Activated CD8-positive, alpha-beta T cell treated with anti-CD3 and anti-CD28 coated beads for 36 hours (primary cell): ENCODE measurements at places on chromosomes 7 and 10. TPM values are rescaled to one million over a fixed set of nuclear protein-coding genes. Genes with fewer than 3 reads are reported as not detected.

DNA sequence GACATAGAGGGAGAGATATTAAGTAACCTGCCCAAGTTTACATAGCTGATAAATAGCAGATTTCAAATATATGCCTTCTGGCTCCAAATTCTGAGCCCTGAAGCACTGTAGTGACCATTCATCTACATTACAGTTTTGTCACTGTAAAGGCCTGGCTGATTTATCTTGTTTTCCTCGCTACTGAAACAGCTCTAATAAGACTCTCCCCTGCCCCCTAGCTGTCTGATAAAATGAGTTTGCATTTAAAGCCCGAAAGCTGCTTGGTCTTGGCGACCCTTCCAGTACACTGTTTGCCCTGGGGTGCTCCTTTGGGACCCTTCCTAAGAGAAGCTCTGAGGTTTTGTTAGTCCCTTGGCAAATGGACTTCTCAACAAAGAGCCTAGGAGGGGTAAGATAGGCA, 59.7 kb upstream of the RAB11FIP2 start:
- no peak overlapping the region for H3K27ac ChIP-seq
- H3K36me3 ChIP-seq, result no peaks in the 10 kb centered on the region
- DNase-seq, result peak; percentile 4
- peaks cover 5% of the 10 kb centered on the region for H3K27me3 ChIP-seq
- no peaks in the 10 kb centered on the region for H3K4me1 ChIP-seq

GRCh38 chr7:67690700-67691099, 694.1 kb downstream of the TYW1 start:
- H3K36me3 ChIP-seq, result no peaks in the 10 kb centered on the region
- H3K4me1 ChIP-seq, result no peaks in the 10 kb centered on the region
- no peaks in the 10 kb centered on the region for H3K27me3 ChIP-seq
- H3K4me3 ChIP-seq, result no peak overlapping the region
- DNase-seq, result no peak

- H3K27me3 ChIP-seq, result peaks cover 20% of the 10 kb centered on the region
- no peak overlapping the region for H3K4me3 ChIP-seq
- DNase-seq, result peak; percentile 59
Measured at GRCh38 chr7:127629268-127629854, 11.4 kb upstream of the PAX4 start.

WDFY4 gene
- total RNA-seq, result 1.1 TPM

DNA sequence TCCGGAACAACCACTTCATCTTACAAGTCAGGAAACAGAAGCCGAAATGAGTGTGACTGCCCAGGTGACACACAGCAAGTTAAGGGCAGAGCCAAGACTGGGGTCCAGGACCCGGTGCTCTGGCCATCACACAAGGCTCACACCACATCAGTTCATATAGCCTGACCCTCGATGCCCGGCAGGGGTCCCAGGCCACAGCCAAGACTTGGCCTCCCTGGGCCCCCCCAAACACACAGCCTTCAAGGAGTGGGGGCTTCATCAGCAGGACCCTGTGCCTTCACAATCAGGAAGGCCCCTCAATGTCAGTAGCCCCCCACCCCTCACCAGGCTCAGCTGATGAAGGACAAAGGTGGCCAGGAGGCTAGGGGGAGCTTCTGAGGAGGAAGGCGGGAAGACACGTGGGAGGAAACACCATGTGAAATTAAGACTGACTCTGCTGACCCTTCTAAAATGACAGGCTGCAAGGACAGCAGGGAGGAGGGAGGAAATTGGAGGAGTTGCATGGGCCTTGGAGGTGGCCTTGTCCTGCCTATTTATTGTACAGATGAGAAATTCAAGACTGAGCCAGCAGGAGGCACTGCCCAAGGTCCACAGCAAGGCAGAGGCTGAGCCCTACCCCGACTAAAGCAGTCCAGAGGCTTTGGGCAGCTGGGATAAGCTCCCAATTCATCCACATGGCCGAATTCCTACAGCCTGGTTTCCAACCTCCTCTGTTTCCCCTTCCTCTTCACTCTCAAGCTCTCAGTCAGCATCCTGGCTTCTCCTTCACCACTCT, 216.1 kb upstream of the ZMIZ1 start:
- no peak overlapping the region for H3K27ac ChIP-seq
- H3K27me3 ChIP-seq, result no peaks in the 10 kb centered on the region
- DNase-seq, result peak; percentile 47
